ENCODE measurements at places on chromosomes 6 and 20. TPM values are rescaled to one million over a fixed set of nuclear protein-coding genes. Genes with fewer than 3 reads are reported as not detected.

The PTGIS gene
- total RNA-seq: 14.8 TPM

The SLA2 gene
- 0.84 TPM for total RNA-seq

- DNase-seq: no peak
Observed at GRCh38 chr20:23349338-23350195, 1.0 kb upstream of the NXT1 start.

DNA sequence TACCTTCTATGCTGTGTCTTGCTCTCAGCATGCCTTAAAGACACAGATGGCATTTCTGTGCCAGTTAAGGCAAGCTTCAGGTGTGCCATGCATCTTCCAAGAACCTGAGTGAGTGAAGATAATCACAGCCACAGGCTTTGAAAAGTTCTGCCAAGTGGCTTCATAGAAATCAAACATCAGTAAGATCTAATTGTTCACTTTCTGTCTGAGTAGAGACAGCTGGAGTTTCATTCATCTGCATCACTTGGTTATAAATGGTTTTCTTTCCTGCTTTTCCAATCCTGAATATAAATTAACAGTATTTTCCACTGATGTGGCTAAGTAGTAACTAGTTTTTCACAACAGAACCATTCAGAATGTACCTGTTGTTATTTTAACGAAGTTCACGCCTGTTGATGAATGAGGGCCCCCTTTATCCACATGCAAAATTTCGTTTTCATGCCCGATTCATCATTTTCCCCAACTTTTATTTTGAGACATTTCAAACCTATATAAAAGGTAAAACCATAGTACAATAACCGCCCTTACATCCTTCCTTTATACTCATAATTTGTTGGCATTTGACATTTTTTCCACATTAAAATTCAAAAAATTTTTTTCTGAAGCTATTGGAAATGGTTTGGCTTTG is 38.6 kb upstream of the KCNG1 start:
- no peak for DNase-seq

GRCh38 chr6:145067430-145067829 is 667.9 kb downstream of the EPM2A start:
- no peak for DNase-seq

DNA sequence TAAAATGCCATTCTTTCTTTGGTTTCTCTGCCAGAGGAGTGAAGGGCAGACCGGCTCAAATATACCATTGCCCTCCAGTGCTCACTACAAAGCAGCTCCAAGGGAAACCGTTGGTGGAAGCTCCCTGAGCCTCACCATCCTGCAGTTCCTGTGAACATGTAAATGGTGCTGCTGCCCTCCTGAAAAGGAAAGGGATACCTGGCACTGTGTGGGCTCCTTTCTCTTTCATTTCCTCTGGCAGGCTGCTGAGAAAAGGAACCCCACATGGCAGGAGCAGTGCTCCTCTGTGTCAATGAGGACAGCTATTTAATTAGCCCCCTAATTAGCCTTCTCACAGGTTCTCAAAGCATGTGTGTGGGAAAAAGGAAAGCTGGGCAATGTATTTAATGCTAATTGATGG is 142.5 kb downstream of the KLHL32 start:
- peak; percentile 63 for DNase-seq

The CCM2L gene
- 5.2 TPM for total RNA-seq

- DNase-seq: no peak
Observed at GRCh38 chr6:131954775-131955107, 3.6 kb upstream of the CCN2 start.

DNA sequence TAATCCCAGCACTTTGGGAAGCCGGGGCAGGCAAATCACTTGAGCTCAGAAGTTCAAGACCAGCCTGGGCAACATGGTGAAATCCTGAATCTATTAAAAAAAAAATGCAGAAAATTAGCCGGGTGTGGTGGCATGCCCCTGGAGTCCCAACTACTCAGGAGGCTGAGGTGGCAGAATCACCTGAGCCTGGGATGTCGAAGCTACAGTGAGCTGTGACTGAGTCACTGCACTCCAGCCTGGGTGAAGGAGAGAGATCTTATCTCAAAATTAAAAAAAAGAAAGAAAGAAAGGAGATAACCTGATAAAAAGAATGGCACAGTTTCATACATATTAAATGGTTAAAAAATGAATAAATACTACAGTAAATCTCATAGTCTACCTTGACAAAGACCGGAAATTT is 123.6 kb upstream of the TNFAIP3 start:
- DNase-seq: no peak

The BMP7 gene
- 45.6 TPM for total RNA-seq

DNA sequence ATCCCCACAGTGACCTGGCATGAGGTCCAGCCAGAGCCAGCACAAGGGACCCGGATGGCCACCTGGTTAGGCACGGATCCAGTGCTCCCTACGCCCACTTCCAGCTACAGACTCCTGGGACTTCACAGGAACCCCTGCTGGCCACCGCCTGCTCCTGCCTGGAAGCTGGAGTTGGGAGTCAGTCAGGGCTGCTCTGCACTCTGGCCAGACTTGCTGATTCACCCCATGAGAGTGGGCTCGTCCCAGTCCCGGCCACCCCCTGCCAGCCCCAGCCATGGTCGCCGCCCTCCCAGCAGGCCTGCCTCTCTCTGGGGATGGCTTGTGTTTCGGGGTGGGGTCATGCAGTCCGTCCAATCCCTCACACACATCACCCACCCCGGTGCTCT is 125.8 kb downstream of the DLL1 start:
- DNase-seq: peak; percentile 66

GRCh38 chr6:110573136-110573535 is 96.7 kb upstream of the SLC22A16 start:
- DNase-seq: no peak

GRCh38 chr6:132669690-132670291 is 10.8 kb upstream of the TAAR1 start:
- DNase-seq: no peak

All from endodermal cell (in vitro differentiated cells).